CD4-positive, CD25-positive, alpha-beta regulatory T cell (primary cell): ENCODE measurements at places on chromosomes 3 and 15. TPM values are rescaled to one million over a fixed set of nuclear protein-coding genes. Genes with fewer than 3 reads are reported as not detected.
A peak's percentile ranks its signal among the peaks of the same experiment; 100 is the strongest.

APEH gene
- total RNA-seq, result 87.7 TPM

ZPLD1 gene
- not detected for total RNA-seq

CISH gene
- 23.4 TPM for total RNA-seq

CACNA2D3 gene
- not detected for total RNA-seq

KLHL6 gene
- 48.2 TPM for total RNA-seq

TTLL13 gene
- total RNA-seq, result 0.25 TPM

CHL1 gene
- total RNA-seq, result not detected

RYR3 gene
- total RNA-seq, result 0.05 TPM

CCDC9B gene
- 3.7 TPM for total RNA-seq

CEP152 gene
- total RNA-seq, result 15.8 TPM

HRG gene
- total RNA-seq, result not detected

PP2D1 gene
- not detected for total RNA-seq

- H3K4me1 ChIP-seq, result peaks cover 25% of the 10 kb centered on the region
- no peaks in the 10 kb centered on the region for H3K27me3 ChIP-seq
- H3K4me3 ChIP-seq, result peak overlapping the region; percentile 86
These were observed 26.9 kb downstream of the STOML1 start for GRCh38 chr15:73965094-73965757.

DNA sequence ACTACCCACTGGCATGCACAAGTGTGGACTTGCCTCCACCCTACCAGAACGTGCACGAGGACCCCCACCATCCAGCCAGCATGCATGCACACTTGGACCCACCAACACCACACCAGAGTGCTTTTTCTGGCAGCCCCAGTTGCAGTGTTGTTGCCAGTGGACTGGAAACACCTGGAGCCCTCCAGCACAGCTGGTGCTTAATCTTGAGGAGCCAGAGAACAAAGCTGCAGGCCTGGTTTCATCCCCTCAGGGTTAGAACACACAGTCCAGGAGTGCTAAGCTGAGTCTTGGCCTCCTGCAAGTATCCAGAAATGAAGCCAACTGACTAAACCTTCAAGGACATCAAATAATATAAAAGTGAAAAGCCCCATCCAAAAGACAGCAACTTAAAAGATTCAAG, 888.0 kb downstream of the NTRK3 start:
- no peaks in the 10 kb centered on the region for H3K36me3 ChIP-seq
- H3K4me1 ChIP-seq, result no peaks in the 10 kb centered on the region
- no peak for DNase-seq
- no peak overlapping the region for H3K4me3 ChIP-seq
- no peak overlapping the region for H3K27ac ChIP-seq

GRCh38 chr3:116445311-116445841, at the start of gene LSAMP:
Gene LSAMP, minus strand, starts transcription at chr3:116445487.
- no peaks in the 10 kb centered on the region for H3K27me3 ChIP-seq
- DNase-seq, result no peak
- H3K4me1 ChIP-seq, result no peaks in the 10 kb centered on the region
- H3K36me3 ChIP-seq, result no peaks in the 10 kb centered on the region
- H3K4me3 ChIP-seq, result no peak within 1 kb of the TSS

DNA sequence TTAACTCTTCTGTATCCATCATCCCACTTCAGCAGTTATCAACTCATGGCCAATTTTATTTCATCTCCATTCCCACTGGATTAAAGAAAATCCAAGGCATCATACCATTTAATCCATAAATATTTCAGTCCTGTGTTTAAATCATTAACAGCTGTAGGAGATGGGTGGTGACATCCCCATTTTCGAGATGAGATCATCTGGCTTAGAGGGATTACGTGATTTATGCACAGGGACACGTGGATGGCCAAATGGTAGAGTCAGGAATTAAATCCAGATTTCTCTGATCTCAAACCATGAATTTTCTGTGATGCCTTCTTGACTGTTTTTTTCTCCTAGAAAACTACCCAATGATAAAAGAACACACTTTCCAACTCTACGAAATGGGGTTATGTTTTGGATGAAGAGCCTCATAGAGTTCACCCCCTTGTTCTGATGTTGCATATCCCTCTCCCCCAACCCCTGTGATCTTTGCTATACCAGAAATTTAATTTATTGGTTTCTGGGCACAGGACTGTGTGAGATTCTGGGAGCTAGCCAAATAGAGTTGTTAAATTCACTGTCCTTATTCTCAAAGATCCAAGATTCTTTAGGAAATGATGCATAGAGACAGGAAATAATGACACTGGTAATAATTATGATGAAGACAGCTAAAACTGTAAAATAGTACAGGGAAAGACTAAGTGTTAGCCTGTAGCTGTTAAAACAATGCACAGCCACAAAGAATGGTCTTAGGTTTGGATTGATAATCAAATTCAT, 7.4 kb downstream of the ZNF589 start:
- no peaks in the 10 kb centered on the region for H3K27me3 ChIP-seq
- H3K27ac ChIP-seq, result peak overlapping the region; percentile 23
- DNase-seq, result no peak
- peaks cover 25% of the 10 kb centered on the region for H3K36me3 ChIP-seq
- peaks cover 7% of the 10 kb centered on the region for H3K4me1 ChIP-seq

DNA sequence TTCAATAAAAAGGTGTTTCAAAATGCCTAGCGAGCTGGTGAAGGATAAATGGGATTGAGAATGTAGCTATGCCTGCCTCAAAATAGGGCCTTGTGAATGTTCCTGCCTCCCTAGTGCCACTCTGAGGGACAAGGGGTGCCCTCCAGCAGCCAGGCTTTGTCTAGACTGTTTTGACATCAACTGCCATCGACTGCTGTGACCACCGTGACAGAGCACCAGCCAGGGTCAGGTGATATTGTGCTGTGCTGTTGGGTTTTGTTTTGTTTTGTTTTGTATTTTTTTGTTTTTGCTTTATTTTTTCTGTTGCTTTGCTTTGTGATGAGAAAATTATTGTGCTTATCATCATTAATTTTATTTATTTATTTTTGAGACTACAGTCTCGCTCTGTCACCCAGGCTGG, 144.8 kb downstream of the SMAD6 start:
- no peak overlapping the region for H3K4me3 ChIP-seq
- peaks cover 16% of the 10 kb centered on the region for H3K27me3 ChIP-seq
- H3K27ac ChIP-seq, result no peak overlapping the region
- H3K36me3 ChIP-seq, result no peaks in the 10 kb centered on the region
- H3K4me1 ChIP-seq, result peaks cover 3% of the 10 kb centered on the region

GRCh38 chr3:151841801-151842200, 27.9 kb downstream of the AADAC start:
- H3K4me1 ChIP-seq, result no peaks in the 10 kb centered on the region
- no peak overlapping the region for H3K4me3 ChIP-seq
- H3K27ac ChIP-seq, result no peak overlapping the region
- no peak for DNase-seq
- H3K27me3 ChIP-seq, result peaks cover 12% of the 10 kb centered on the region

DNA sequence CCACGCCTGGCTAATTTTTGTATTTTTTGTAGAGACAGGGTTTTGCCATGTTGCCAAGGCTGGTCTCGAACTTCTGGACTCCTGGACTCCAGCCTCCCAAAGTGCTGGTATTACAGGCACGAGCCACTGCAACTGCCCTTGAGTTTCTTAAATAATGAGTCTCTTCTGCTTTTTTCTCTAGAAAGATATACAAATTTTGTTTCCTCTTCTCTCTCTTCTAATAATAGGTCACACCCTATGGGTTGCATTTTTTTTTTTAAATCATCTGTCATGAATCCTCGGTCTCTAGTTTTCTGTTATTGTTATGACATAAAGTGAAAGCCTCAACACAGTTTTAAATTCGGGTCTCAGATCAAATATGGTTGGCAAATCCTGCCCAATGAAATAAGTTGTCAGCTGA, 111.2 kb downstream of the IL12A start:
- DNase-seq, result no peak
- H3K27ac ChIP-seq, result no peak overlapping the region
- H3K4me1 ChIP-seq, result no peaks in the 10 kb centered on the region

DNA sequence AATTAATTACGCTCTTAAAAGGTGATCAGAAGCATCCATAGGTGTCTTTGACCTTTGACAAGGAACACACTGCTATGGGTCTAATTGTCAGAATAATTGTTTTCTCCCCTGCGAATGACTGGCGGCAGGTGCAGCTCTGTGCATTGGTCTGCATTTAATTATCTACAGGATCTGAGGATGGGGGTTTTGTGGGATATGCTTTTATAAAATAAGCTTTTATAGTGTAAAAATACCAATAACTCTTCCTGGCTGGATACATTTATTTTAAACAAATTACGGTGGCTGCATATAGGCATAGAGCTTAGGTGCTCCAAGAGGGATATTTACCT, 201.6 kb upstream of the RGMA start:
- no peak overlapping the region for H3K4me3 ChIP-seq
- H3K4me1 ChIP-seq, result no peaks in the 10 kb centered on the region
- no peak overlapping the region for H3K27ac ChIP-seq
- H3K36me3 ChIP-seq, result no peaks in the 10 kb centered on the region

- no peak overlapping the region for H3K27ac ChIP-seq
- H3K27me3 ChIP-seq, result no peaks in the 10 kb centered on the region
- no peak overlapping the region for H3K4me3 ChIP-seq
These were observed 65.1 kb upstream of the CBLB start for GRCh38 chr3:105933871-105934270.

- H3K4me3 ChIP-seq, result no peak overlapping the region
- peaks cover 28% of the 10 kb centered on the region for H3K4me1 ChIP-seq
- H3K27me3 ChIP-seq, result no peaks in the 10 kb centered on the region
- DNase-seq, result no peak
- no peak overlapping the region for H3K27ac ChIP-seq
- H3K36me3 ChIP-seq, result peaks cover 43% of the 10 kb centered on the region
These were observed 41.2 kb downstream of the OIP5 start for GRCh38 chr15:41291065-41291631.

GRCh38 chr15:30065025-30065801, 17.5 kb upstream of the GOLGA8J start:
- no peak overlapping the region for H3K4me3 ChIP-seq
- no peaks in the 10 kb centered on the region for H3K27me3 ChIP-seq
- no peak for DNase-seq
- no peak overlapping the region for H3K27ac ChIP-seq

DNA sequence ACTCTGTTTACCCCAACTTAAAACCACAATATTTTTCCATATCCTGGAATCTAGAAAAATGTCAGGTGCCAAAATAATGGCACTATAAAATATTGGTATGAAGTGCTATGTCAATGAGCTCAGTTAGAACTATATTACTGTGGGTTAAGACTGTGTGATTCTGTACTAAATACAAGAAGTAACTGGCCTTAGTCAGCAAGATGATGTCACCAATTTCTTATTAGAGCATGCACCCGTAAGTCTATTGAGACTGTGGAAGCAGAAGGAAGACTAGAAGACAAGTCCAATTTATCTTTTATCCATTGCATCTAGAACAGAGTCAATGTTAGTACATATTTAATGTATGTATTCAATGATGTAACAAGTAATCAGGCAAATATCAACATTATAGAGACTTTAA, 25.0 kb downstream of the LRRC58 start:
- no peak overlapping the region for H3K4me3 ChIP-seq
- no peak overlapping the region for H3K27ac ChIP-seq
- peaks cover 31% of the 10 kb centered on the region for H3K36me3 ChIP-seq
- no peaks in the 10 kb centered on the region for H3K27me3 ChIP-seq
